Parietal lobe (tissue), 2 donors: ENCODE measurements at places on chromosomes 2 and 18. TPM values are rescaled to one million over a fixed set of nuclear protein-coding genes. Genes with fewer than 3 reads are reported as not detected.

Gene BCS1L
- 30.4 TPM for total RNA-seq

Gene IL1F10
- not detected for total RNA-seq

Gene TCF7L1
- 3.4 TPM for total RNA-seq

Gene TLX2
- total RNA-seq: not detected

Gene CFC1
- total RNA-seq: not detected

Gene TMEM163
- total RNA-seq: 19.1 TPM

Gene MERTK
- 5.9 TPM for total RNA-seq

Gene TUBA3E
- not detected for total RNA-seq

Gene AFF3
- 153 TPM for total RNA-seq

Gene CDK15
- not detected for total RNA-seq

Gene EDAR
- total RNA-seq: not detected

Gene REG1B
- not detected for total RNA-seq

Gene CXCR4
- total RNA-seq: 77.3 TPM
